Karpas-422 (cell line): ENCODE measurements at places on chromosomes 12 and 14. TPM values are rescaled to one million over a fixed set of nuclear protein-coding genes. Genes with fewer than 3 reads are reported as not detected.

Gene CCDC60
- total RNA-seq, result not detected in 2 replicates

GRCh38 chr12:113933201-113933786 is 32.8 kb downstream of the RBM19 start:
- no peaks in the 10 kb centered on the region for H3K27me3 ChIP-seq
- H3K27ac ChIP-seq, result no peak overlapping the region
- H3K4me1 ChIP-seq, result no peaks in the 10 kb centered on the region
- no peak overlapping the region for H3K4me3 ChIP-seq

DNA sequence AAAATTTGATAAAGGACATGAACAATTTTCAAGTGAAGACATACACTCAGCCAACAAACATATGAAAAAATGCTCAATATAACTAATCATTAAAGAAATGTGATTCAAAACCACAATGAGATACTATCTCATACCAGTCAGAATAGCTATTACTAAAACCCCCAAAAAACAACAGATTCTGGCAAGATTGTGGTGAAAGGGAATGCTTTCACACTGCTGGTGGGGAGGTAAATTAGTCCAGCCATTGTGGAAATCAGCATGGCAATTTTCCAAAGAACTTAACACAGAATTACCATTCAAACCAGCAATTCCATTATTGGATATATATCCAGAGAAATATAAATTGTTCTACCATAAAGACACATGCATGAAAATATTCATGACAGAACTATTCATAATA is 18.7 kb upstream of the TAS2R14 start:
- peaks cover 3% of the 10 kb centered on the region; the same call in 1 of the 2 replicates for H3K36me3 ChIP-seq
- no peak overlapping the region for H3K4me3 ChIP-seq
- no peaks in the 10 kb centered on the region for H3K27me3 ChIP-seq
- peaks cover 7% of the 10 kb centered on the region for H3K4me1 ChIP-seq
- no peak overlapping the region for H3K27ac ChIP-seq

- H3K27me3 ChIP-seq, result no peaks in the 10 kb centered on the region
- no peak overlapping the region for H3K27ac ChIP-seq
- DNase-seq, result no peak
- H3K4me1 ChIP-seq, result no peaks in the 10 kb centered on the region
- H3K36me3 ChIP-seq, result peaks cover 78% of the 10 kb centered on the region
Observed at GRCh38 chr14:67653651-67654280, 20.7 kb downstream of the VTI1B start.

DNA sequence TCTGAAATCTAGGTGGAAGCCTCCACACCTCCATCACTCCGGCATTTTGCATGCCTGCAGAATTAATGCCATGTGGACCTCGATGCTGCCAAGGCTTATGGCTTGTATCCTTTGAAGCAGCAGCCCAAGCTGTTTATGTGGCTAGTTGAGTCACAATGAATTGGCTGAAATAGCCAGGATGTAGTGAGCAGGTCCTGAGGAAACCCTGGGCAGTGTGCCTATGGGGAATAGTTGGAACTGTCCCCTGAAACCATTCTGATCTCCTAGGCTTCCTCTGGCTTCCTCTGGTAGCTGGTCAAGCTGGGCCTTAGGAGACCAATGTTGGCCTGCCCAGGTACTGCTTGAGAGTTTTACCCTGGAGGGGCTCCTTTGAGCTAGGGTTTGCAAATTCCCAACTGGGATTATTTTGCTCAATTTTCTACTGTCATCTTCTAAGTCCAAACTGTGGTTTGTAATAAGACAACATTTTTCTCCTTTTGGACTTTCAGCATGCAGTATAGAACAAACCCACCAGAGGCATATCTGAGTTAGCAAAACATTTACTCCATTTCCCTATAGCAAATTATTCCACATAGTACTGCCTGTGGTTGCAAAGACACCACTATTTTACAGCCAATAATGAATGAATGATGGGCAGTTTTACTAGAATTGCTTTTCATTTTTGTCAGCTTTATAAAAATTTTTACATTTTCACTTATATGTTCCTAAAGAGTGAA is 85.1 kb upstream of the AMIGO2 start:
- no peaks in the 10 kb centered on the region for H3K27me3 ChIP-seq
- DNase-seq, result no peak
- no peak overlapping the region for H3K27ac ChIP-seq
- H3K4me1 ChIP-seq, result no peaks in the 10 kb centered on the region
- no peak overlapping the region for H3K4me3 ChIP-seq
- no peaks in the 10 kb centered on the region for H3K36me3 ChIP-seq

DNA sequence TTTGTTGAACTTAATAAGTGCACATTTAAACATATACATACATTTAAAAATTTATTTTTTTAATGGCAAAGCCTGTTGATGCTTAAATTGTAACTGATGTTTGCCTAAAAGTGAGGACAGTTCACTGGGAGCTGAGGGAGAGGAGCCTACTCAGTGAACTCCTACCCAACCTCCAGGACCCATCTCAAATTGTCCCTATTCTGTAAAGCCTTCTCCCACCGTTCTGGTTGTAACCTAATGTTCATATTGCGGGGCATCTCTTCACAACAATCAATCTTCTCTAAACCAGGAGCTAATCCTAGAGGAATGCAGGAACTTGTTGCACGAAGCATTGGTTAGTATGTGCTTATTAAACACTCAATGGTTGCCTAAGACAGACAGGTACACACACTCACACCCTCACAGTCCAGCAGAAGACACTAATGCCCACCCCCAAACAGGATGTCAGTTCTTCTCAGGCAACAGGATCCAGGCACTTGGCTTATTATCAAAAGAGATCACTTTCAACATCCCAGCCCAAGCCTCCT is 1.8 kb downstream of the CLMN start:
- peaks cover 91% of the 10 kb centered on the region for H3K4me1 ChIP-seq
- DNase-seq, result no peak
- H3K27me3 ChIP-seq, result no peaks in the 10 kb centered on the region
- H3K36me3 ChIP-seq, result no peaks in the 10 kb centered on the region
- H3K27ac ChIP-seq, result peak overlapping the region; percentile 86

Gene CLEC2A
- total RNA-seq, result not detected in 2 replicates

Gene IQSEC3
- total RNA-seq, result not detected in 2 replicates

Gene CCDC92
- 2.0 and 2.4 TPM in 2 replicates for total RNA-seq

- peaks cover 13% of the 10 kb centered on the region for H3K4me1 ChIP-seq
- no peaks in the 10 kb centered on the region for H3K27me3 ChIP-seq
- H3K27ac ChIP-seq, result no peak overlapping the region
- H3K36me3 ChIP-seq, result 0 out of 2 replicates have a peak, but pooled peaks cover 2% of the 10 kb centered on the region
- H3K4me3 ChIP-seq, result peak overlapping the region; percentile 91
- DNase-seq, result no peak
Observed at GRCh38 chr12:119877639-119877948, 474 bp upstream of the CIT start.

GRCh38 chr12:8969861-8970411 is 19.4 kb upstream of the KLRG1 start:
- H3K36me3 ChIP-seq, result no peaks in the 10 kb centered on the region
- H3K27ac ChIP-seq, result no peak overlapping the region
- H3K4me3 ChIP-seq, result no peak overlapping the region
- no peak for DNase-seq

DNA sequence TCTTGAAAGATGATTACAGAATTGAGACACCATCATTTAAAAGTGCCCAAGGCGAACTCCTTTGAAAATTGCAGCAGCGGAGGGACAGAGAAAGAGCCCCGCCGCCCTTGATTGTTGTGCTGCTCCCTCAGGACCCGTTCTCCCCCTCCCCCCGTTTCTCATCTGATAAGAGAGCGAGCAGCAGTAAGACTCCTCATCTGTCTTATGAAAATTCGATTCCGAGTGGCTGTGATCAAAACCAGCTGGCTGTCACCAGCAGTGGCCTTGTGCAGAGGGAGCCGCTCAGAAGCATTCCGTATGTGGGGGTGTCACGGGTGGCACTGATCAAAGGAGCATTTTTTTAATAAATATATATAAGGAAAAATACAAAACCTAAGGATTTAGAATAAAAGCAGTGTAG is 78.0 kb upstream of the GPATCH2L start:
- no peak overlapping the region for H3K4me3 ChIP-seq
- no peaks in the 10 kb centered on the region for H3K36me3 ChIP-seq
- H3K27ac ChIP-seq, result no peak overlapping the region
- no peak for DNase-seq
- H3K27me3 ChIP-seq, result no peaks in the 10 kb centered on the region

Gene SERPINA10
- total RNA-seq, result not detected in 2 replicates

Gene BMAL2
- not detected in 2 replicates for total RNA-seq

GRCh38 chr14:100159865-100160533 is 554 bp upstream of the DEGS2 start:
- no peak overlapping the region for H3K4me3 ChIP-seq
- no peaks in the 10 kb centered on the region for H3K36me3 ChIP-seq
- no peak overlapping the region for H3K27ac ChIP-seq
- no peak for DNase-seq

Gene APPL2
- 20.4 and 44.1 TPM in 2 replicates for total RNA-seq

- no peak overlapping the region for H3K4me3 ChIP-seq
- peaks cover 7% of the 10 kb centered on the region; the same call in 1 of the 2 replicates for H3K36me3 ChIP-seq
- no peaks in the 10 kb centered on the region for H3K27me3 ChIP-seq
- DNase-seq, result no peak
- H3K4me1 ChIP-seq, result peaks cover 79% of the 10 kb centered on the region
Observed at GRCh38 chr12:124563401-124563800, 4.0 kb downstream of the NCOR2 start.

Gene EGLN3
- total RNA-seq, result 0.22 TPM in 1 of 2 replicates, not detected in the other

GRCh38 chr12:50597200-50598195 is 92.7 kb downstream of the DIP2B start:
- H3K27me3 ChIP-seq, result no peaks in the 10 kb centered on the region
- peak; percentile 91 for DNase-seq
- H3K4me3 ChIP-seq, result peak overlapping the region; percentile 63

Gene CLEC4E
- total RNA-seq, result 1.4 TPM in 1 of 2 replicates, not detected in the other

Gene SLC6A15
- not detected in 2 replicates for total RNA-seq

- no peak overlapping the region for H3K4me3 ChIP-seq
- no peaks in the 10 kb centered on the region for H3K27me3 ChIP-seq
- no peak overlapping the region for H3K27ac ChIP-seq
- no peak for DNase-seq
Observed at GRCh38 chr14:99203080-99203479, 68.9 kb downstream of the BCL11B start.

DNA sequence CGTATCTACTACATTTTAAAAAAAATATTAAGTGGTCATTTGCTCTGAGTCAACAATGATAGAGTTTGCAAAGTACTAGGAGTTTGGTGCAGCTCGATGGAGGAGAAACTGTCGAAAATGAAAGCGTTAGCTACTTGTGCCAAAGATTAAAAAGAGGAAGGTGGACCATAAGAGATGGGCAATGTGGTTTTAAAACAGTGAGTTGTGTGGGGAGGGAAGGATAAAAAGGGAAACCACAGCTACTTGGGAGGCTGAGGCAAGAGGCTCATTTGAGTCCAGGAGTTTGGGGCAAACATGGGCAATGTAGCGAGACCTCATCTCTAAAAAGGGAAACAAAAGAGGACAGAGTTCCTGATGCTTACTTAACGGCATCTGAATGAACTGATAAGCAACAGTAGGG is 18.2 kb upstream of the STRAP start:
- no peaks in the 10 kb centered on the region for H3K36me3 ChIP-seq
- H3K27me3 ChIP-seq, result no peaks in the 10 kb centered on the region
- peaks cover 6% of the 10 kb centered on the region for H3K4me1 ChIP-seq
- no peak for DNase-seq
